ENCODE measurements at places on chromosomes 4 and X. TPM values are rescaled to one million over a fixed set of nuclear protein-coding genes. Genes with fewer than 3 reads are reported as not detected.

Gene STATH
- total RNA-seq, result not detected

Gene GUCY1B1
- not detected for total RNA-seq

Gene UCP1
- total RNA-seq, result not detected

Gene GPM6B
- total RNA-seq, result not detected

Gene NUP54
- 108 TPM for total RNA-seq

Gene MAGIX
- 0.93 TPM for total RNA-seq

Gene SYTL4
- not detected for total RNA-seq

Gene PAK3
- 1.9 TPM for total RNA-seq

GRCh38 chr4:141706445-141706844 is 70.1 kb downstream of the IL15 start:
- DNase-seq, result no peak

GRCh38 chr4:28402751-28403150 is 1542.1 kb downstream of the STIM2 start:
- no peak for DNase-seq

GRCh38 chr4:93289831-93290230 is 538.7 kb upstream of the ATOH1 start:
- no peak for DNase-seq

DNA sequence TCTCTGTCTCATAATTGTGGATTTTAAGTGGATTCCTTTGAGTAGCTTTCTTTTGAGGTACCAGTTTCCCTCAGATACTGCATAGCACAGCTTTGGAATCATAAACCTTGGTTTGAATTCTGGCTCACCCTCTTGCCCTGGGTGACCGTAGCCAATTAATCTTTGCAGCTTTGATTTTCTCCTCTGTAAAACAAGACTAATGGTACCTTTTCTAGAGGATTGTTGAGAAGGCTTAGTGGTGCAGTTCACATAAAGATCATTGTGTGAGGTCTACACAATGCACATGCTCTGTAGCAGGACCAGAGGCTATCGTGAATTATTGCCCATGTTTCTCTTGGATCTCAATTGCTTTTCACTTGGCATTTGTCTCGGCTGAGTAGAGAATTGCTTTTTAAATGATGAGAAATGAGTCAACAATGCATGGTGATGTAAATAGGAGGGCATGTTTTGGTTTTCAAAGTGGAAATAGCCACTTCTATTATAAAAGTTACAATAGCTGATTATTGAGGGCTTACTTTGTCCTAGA is 47.9 kb downstream of the TMEM131L start:
- no peak for DNase-seq

DNA sequence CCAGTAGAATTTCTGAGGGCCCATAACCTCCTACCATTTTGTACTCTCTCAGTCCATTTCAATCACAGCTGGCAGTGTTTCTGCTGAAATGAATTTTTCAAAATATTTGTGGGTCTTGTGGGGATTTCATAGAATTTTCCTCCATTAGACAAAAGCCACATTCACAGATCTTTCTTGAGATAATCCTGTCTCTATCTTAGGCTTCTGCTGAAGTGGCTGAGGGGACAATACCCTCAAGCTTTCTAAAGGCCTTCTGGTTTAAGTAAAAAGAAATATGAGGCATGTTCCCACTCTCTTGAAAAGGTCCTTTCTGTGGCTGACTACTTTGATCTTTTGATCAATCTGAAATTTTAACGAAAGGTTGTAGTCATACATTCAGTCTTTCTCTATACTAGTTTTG is 1930.0 kb upstream of the AGA start:
- DNase-seq, result no peak

- no peak for DNase-seq
Measured at GRCh38 chrX:41666251-41666650, 22.5 kb upstream of the GPR34 start.

- DNase-seq, result peak; percentile 31
Measured at GRCh38 chr4:85747882-85748491, 273.0 kb downstream of the ARHGAP24 start.

DNA sequence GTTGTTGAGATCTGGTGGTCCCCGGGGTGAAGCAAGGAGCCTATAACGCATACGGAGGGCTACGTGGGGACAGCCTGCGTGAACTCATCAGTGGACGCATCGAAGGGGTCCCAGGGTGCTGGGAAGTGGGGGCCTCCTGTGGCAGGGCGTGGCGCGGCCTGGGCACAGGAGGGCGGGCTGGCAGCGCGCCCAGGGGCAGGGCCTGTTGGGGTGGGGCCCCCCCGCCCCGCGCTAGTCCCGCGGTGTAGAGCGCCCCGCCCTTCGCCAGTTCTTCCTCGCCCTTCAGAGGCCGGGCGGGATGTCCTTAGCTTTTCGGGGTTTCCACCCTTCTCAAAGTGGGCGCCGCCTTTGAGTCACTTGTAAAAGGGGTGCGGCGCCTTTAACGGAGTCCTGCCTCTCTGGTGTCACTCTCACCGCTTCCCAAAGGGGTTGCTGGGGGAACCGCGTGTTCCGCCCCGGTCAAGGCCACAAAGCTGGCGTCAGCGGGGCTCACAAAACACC is 632 bp downstream of the PLP2 start:
- peak; percentile 78 for DNase-seq

DNA sequence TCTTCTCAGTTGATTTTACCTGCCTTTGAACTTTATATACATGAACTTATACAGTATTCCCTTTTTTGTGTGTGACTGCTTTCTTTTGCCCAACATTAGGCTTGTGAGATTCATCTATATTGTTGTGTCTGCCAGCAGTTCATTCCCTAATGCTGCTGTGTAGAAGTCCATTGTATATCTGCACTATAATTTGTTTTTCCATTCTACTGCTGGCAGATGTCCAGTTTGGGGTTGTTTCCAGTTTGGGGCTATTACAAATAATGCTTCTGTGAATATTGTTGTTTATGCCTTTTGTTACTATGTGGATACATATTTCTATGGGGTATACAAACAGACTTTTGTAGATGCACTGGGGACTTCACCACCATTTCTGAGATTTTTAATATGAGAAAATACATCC is 268.4 kb downstream of the DCTD start:
- no peak for DNase-seq

GRCh38 chr4:139603576-139604410 is 47.8 kb upstream of the SETD7 start:
- no peak for DNase-seq

GRCh38 chr4:138090150-138090917 is 151.8 kb downstream of the SLC7A11 start:
- DNase-seq, result peak; percentile 29

DNA sequence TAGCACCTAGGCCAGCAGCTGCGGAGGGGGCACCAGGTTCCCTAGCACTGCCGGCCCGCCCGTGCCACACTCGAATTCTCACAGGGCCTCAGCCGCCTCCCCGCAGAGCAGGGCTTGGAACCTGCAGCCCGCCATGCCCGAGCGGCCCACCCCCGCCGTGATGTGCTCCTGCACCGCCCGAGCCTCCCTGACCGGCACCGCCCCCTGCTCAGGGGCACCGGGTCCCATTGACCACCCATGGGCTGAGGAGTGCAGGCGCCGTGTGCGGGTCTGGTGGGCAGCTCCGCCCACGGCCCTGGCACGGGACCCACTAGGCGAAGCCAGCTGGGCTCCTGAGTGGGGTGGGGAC is 35.4 kb upstream of the ENPP6 start:
- no peak for DNase-seq

- no peak for DNase-seq
Measured at GRCh38 chrX:150159537-150159936, 203.6 kb upstream of the MAMLD1 start.

DNA sequence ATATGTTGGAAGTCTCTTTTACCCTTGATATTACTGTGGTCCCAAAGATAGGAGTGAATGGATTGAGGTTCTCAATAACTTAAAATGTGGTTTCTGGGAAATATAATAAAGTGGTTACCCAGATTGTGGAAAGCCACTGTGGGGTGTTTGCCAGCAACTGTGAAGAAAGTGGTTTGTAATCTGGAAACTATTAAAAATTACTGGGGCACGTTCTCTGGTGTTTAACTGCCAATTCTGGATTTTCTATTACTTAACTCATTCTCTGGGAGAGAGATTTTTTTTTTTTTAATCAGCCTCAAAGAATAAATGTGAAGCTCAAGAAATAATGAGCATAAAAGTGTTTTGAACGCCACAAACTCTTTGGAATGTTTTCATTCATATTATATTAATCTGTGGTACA is 4.9 kb upstream of the CXCL6 start:
- no peak for DNase-seq

- DNase-seq, result no peak
Measured at GRCh38 chr4:183985786-183986185, 80.7 kb downstream of the STOX2 start.

DNA sequence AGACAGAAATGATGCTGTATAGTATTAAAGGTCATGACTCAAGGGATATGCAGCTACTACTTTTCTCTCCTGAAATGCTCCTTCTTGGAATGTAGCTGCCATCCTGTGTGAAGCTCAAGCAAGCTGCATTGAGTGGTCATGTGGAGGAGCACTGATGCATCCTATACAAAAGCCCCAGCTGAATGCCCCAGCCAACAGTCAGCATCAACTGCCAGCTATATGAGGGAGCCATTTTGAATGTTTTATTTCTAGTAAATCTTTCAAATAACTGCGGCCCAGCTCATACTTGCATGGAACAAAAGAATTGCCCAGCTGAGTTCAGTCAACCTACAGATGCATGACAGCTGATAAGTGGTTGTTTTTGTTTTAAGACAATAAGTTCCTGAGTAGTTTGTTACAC is 165.0 kb upstream of the GEMIN8 start:
- DNase-seq, result no peak

GRCh38 chrX:69546417-69546816 is 42.3 kb downstream of the NALF2 start:
- DNase-seq, result no peak

GRCh38 chrX:130676861-130677260 is 226.1 kb downstream of the ENOX2 start:
- DNase-seq, result no peak

- no peak for DNase-seq
Measured at GRCh38 chr4:8647094-8647570, 54.6 kb downstream of the CPZ start.

DNA sequence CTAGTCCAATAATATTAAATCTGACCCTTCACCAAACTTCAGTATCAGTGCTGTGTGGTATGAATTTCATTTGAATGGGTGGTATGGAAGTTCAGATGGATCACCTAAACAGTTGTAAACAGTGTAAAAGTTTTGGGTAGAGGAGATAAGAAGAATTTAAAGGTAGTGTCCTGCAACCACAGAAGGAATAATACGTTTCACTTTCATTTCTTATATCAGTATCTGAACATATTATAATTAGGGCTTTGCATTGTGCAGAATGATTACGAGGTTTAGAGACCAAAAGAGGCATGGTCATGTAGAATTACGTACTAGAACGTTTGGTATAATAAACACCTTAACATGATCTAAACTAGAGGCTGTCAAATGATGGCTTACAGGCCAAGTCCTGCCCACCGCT is 116.1 kb downstream of the PDLIM5 start:
- DNase-seq, result no peak

GRCh38 chr4:159266981-159267868 is 164.3 kb downstream of the RAPGEF2 start:
- no peak for DNase-seq

GRCh38 chr4:84574069-84574720 is 8.7 kb upstream of the CDS1 start:
- DNase-seq, result no peak

GRCh38 chrX:47196098-47196497 is 2.5 kb downstream of the UBA1 start:
- no peak for DNase-seq

DNA sequence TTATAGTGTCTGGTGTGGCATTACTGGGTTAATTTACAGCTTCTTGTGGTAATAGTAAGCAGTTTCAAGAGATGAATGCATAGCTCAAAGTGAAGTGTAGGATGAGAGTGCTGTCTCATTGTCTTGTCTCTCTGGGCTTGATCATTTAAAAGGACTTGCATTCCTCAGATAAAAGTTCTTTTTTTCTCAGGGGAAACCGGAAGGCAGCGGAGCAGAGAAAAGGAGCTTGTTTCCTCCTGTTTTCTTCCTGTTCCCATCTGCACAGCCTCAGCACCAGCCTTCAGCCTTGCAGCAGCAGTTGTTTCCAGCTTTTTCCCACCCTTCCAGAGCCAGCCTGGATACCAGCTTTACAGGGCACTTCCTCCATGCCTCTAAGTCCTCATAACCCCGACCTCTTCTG is 61.4 kb upstream of the LGI2 start:
- DNase-seq, result no peak

DNA sequence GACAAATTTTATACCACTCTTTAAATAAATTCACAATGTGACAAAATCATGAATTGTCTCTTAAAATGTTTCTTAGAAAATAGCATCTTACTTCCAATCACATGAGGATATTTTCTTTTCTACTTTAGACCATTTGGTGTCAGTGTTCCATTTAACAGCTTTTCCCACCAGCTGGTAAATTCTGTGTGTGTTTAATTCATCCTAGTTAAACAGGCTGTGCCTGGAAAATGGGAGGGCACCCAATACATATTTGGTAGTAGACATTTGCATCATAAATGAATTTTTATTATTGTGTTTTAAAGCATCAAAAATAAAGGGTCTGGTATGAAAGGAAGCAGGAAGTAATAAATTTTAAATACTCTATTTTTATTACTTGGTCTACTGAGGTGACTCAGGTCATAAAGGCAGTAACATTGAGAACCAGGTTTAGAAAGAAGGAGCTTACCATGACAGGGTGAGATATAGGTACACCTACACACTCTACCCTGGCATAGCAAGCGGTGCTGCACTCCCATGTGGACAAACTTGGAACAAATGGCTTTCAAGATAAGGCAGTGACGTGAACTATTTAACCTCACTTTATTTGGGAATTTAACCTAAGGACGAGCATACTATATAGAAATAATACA is 344.5 kb downstream of the BMPR1B start:
- no peak for DNase-seq

DNA sequence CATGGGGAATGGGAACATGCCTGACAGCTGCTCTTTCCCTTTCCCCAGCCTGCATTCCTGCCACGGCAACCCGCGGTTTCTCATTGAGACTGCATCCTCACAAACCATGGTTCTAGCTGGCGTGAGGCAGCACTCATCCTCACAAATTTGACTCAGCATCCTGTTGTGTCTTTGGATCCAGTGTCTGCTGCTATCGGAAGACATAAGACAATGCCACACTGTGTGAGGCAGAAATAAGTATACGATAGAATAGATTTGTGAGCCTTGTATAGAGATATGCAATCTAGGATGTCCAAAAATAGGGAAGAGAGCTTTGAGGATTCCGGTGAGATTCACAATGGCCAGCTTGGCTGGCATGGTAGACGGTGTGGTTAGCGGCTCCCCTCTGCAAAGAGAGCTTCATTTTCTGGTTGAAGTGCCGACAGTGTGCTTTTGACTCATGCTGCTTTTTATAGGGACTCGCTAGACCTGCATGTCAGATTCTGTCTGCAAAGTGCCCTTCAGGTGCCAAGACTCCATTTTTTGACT is 161.3 kb upstream of the PSAPL1 start:
- DNase-seq, result no peak

- DNase-seq, result no peak
Measured at GRCh38 chr4:166499820-166500219, 626.8 kb downstream of the TLL1 start.

DNA sequence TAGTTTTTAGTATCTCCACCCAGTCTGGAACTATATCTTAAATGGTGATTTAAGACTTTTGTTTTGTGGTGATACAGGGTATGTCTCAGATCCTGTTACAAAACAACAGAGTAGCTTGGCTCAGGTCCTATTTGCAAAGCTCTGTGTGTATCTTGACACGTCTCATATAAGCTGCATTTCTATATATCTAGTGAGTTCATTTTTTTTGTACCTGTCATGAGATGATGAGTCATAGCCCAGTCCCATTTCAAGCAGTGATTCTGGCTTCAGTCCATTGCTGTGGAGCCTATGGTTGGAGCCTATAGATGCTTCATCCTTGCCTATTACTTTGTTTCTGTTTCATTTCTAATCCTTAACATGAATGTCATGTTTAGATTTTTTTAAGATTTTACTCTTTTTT is 23.0 kb downstream of the GRXCR1 start:
- no peak for DNase-seq

Data from CD4-positive, alpha-beta T cell (primary cell).